ENCODE measurements at places on chromosomes 4 and X. TPM values are rescaled to one million over a fixed set of nuclear protein-coding genes. Genes with fewer than 3 reads are reported as not detected.

HSFX1 gene
- total RNA-seq, result 0.16 TPM

XK gene
- under 0.01 TPM for total RNA-seq

CT45A2 gene
- total RNA-seq, result not detected

F11 gene
- not detected for total RNA-seq

MAGEB17 gene
- not detected for total RNA-seq

GLRA2 gene
- not detected for total RNA-seq

SRPX gene
- 64.1 TPM for total RNA-seq

CT45A1 gene
- total RNA-seq, result not detected

KLB gene
- total RNA-seq, result 0.06 TPM
